Stimulated activated naive CD8-positive, alpha-beta T cell treated with anti-CD3 and anti-CD28 coated beads, Interleukin-15, amount 100 ng/mL, for 72 hours (primary cell): ENCODE measurements at places on chromosomes 5 and 9.
A peak's percentile ranks its signal among the peaks of the same experiment; 100 is the strongest.

DNA sequence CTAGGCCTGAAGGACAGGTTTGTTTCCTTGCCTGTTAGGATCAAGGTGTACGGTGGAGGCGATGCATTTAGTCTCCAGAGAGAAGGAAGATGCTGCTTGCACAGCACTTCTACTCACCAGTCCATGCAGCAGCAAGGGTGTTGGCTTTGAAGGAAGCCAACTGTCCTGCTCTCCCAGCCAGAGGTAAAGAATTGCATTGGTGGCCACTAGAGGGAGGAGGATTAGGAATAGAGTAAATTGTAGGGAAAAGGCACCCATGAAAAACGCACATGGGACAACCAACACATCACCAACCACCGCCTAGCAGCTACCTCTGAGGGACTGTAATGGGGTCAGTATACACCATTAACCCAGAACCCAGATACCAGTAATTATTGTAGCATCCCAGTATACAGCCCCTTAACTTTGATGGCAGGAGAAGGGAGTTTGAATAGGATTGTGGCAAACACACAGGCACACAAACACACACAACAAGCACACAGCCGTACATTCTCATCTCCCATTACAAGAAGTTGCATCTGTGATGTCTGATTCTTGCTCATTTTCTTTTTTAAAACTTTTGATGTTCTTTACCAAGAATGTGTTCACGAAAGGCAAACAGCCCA, 267.7 kb downstream of the ADAMTS6 start:
- no peak for DNase-seq

DNA sequence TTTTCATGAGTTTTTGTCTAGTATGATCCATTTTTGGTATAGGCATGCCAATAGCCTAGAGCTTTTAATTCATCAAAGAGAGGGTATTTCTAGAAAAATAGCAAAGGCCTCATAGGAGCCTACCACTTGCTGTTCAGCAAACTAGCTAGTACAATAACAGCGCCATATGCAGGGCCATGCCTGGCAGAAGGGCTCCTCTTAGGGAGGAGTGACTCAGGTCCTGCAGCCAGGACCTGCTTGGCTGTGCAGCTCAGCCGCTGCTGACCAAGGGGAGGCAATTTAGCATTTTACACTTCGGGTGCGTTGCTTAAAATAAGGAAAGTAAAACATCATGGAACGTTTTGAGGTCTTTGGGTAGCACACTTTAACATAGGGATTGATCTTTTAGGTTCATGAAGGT, 100.6 kb downstream of the TRIO start:
- DNase-seq, result no peak

- DNase-seq, result no peak
Measured at GRCh38 chr5:136890431-136891148, 525.2 kb upstream of the TRPC7 start.

DNA sequence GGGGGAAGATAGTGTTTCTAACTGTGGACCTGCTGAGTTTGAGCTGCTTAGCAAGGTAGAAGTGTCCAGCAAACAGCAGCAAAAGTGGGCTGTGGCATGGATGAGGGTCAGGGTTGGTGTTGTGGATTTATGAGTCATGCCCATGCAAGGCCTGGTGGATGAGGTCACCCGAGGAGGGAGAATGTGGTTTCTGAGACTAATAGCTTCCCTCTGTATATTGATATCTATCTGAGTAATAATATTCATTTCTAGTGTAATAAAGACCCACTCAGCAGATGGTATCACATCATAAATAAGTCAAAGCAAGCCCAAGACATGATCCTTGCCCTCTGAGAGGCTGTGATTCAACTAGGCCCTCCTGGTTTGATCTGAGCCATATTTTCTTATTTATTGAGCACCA, 597.8 kb upstream of the CLINT1 start:
- DNase-seq, result no peak

GRCh38 chr5:172630082-172630481, 11.0 kb upstream of the NEURL1B start:
- no peak for DNase-seq

DNA sequence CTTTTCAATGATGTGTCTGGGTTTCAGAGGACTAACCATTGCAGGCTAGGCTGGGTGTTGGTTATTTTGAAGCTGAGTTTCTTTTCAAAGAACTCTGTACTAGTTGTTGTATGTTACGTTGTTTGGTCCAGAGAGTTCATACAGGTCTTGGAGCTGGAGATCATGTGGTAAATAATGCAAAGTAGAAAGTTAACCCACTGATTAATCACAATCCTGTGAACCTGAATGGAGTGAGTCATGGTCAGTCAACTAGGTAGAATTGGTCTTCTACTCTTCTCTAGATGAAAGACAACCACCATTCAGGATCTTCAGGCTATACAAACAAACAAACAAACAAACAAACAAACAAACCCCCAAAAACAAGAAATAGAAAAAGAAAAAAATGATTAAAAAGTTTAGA, 388.9 kb upstream of the ACTBL2 start:
- no peak for DNase-seq

DNA sequence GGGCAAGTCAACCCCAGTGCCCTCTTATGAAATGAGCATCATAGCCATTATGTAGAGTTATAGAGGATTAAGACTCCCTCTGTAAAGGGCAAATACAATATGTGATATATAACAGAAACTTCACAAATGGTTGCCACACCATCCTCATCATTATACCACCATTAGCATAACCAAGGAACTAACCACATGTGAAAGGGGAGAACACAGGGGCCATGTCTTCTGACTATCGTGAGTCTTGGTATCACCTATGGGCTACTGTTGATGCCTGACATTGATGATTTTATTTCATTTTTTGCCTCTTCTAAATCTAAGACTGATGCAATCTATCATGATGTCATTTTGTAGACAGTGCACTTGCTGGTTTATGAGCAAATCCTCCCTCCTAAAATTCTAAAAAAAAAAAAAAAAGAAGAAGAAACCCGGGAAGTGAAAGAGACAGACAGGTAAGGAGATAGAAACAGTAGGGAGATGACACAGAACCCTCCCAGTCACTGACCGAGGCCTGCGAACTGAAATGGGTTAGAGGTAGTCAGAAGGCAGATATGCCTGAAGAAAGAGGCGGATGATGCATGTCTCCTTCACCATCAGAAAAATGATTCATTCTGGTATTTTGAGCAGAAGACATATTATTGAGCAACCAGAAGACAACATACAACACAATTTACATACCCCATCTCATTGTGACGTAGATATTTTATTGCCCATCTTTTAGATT, 266.0 kb downstream of the DMAC1 start:
- DNase-seq, result peak; percentile 16

GRCh38 chr9:115018547-115019435, 88.4 kb upstream of the TNFSF8 start:
- peak; percentile 75 for DNase-seq

DNA sequence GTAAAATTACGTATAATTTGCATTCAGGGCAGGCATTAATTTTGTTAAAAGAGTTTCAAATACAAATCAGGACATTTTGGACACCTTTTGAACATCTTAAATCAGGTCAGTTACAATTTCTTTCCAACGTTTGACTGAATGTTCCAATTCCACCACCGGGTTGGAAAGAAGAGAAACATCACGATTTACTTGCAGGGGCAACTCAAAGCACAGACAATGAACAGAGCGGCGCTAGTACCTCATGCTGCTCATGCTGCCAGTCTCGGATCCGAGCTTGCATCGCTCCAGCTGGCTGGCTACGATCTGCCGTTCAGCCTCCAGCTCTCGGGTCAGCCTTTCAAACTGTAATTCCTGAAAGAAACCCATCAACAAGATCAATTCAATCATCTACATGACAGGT, 339.5 kb downstream of the CTNND2 start:
- no peak for DNase-seq

DNA sequence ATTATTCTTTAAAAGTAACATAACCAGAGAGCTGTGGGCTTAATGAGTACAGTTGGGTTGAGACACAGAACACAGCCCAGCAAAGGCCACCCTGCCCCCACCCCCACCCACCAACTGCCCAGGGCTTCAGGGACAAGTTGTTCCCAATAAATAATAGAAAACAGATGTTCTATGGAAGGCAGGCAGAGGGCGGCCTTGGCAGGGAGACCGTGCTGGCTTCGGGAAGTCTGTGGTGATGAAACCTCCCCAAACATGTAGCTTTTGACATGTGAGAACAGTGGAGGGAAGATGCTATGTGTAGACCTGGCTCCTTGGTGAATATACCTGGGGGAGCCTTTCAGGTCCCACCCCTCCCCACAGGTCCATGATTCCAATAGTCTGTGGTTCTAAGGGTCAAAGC, 10.0 kb downstream of the TRAF1 start:
- no peak for DNase-seq

DNA sequence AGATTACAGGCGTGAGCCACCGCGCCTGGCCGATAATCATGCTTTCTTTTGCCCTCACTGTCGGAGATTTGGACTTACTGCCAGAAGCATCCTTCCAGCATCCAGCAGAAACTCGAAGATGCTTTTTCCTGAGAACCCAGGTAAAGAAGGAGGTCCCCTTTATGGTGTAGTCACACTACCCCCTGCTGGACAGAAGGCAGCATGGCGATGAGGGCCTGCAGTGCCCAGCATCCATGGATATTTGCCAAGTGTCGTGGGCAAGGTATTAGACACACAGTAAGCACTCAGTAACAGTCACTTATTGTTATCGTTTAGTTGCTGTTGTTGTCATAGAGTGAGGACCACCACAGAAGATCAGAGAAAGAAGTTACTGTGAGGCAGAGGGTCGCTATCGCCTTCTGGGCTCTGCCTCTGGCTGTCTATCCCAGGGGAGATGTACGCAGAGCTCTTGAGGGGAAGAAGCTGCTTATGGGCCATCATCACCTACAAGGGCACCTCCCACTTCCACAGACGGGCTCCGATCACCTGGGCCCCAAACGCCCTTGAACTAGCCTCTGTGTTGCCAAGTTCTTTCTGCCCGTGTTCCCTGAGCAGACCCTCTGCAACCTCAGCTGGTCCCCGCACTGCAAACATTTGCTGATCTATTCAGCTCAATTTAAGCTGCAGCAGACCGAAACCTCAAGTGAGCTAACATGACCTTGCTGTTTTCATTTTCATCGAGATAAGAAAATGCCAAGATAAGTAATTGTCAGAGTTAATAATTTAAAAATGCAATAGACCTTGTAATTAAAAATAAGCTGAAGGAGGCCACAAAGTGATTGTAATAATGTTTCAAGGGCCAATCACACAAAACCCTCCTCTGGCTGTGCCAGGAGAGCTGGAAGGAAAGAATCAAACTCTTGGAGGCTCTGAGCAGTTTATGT, 23.9 kb downstream of the C5orf15 start:
- peak; percentile 45 for DNase-seq

DNA sequence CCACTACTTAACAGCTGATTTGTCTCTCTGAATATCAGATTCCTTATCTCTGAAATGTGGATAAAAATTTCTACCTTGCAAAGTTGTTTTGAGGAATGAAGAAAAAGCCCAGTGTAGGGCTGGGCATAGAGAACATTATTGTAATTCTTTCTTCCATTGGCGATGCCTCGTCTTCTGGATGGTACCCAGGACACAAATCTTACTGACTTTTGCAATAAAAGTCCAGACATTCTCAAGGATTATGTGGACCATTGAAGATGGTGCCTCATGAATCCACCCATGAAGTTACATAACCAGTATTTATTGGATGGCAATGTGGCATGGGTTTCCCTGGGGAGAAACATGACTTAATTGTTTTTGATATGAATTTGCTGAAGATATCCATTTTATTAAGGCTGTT, 33.1 kb downstream of the NNT start:
- no peak for DNase-seq

- DNase-seq, result no peak
Measured at GRCh38 chr5:1642221-1642620, 118.5 kb upstream of the LPCAT1 start.

GRCh38 chr5:169296419-169297143, 4.4 kb downstream of the SLIT3 start:
- DNase-seq, result no peak

DNA sequence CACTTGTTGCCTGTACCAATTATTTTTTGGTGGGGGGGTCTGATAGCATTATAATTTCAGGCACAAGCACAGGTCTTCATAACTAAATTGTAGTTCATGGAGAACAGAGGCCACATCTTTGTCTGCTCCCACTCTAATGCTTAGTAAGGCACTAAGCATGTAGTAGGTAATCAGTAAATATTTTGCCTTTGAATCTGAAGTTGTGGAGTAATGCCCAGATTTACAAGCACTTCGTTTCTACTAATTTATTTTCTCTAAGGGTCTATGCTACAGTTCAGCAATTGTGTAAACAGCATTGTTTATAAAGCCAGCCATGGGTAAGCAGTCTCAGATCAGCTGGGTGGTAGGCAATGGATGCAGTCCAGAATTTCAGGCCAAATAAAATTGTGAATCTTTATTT, 78.6 kb downstream of the GRIA1 start:
- no peak for DNase-seq

DNA sequence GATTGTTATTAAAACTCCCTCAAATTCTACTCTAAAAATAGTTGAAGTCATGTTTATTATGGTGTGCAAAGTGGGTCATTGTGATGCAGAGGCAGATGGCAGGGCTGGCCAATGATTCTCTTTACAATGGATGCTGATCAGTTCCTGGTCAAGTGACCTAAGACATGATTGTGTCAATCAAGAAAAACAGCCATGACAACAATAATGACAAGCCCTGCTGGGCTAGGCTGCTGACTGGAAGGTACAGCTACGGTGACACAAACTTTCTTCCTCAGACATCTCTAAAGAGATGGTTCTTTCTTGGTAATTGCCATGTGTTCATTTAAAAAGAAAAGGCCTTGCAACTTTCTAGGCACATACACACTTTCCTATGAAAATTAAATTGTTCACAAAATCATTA, 3.6 kb downstream of the SLC24A2 start:
- DNase-seq, result no peak

- no peak for DNase-seq
Measured at GRCh38 chr9:108212184-108212583, 643.6 kb downstream of the ACTL7B start.

- DNase-seq, result no peak
Measured at GRCh38 chr9:80522465-80522864, 950.7 kb downstream of the TLE4 start.

GRCh38 chr9:70085241-70085640, 41.6 kb downstream of the MAMDC2 start:
- no peak for DNase-seq

GRCh38 chr5:67643536-67643935, 446.9 kb upstream of the CD180 start:
- no peak for DNase-seq

GRCh38 chr5:179033004-179033580, 9.5 kb downstream of the ZNF879 start:
- no peak for DNase-seq

DNA sequence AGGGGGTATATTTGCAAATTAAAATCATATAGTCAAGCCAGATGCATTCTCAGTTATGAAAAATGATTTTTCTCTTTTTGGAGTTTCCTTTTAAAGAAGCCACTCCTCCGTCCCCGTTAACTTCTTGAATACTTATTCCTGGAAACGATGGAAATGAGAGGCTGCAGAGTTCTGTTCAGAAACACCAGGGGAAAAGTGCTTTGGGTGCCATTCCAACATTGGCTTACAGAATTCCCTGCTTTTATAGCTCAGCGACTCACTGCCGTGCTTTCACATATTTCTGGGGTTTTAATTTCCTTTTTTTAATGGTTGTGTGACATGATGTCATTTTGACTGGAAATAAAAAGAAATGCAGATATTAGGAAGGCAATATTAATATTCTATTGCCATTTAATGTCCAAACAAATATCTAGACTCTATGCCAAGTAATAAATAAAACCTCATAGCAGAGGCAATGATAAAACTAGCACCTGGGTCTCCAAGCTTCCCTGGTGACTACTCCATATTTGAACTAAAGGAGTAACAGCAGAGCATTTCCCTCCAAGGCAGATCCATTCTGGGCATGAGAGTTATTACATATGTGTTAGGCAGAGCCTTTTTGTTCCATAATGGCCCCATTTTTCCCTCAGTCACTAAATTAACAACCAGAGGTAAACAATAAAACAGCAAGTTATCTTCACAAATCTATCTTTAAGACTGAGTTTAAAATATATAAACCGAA, 363.4 kb downstream of the EBF1 start:
- no peak for DNase-seq
